ENCODE measurements at places on chromosomes 16 and 17.
A peak's percentile ranks its signal among the peaks of the same experiment; 100 is the strongest.

DNA sequence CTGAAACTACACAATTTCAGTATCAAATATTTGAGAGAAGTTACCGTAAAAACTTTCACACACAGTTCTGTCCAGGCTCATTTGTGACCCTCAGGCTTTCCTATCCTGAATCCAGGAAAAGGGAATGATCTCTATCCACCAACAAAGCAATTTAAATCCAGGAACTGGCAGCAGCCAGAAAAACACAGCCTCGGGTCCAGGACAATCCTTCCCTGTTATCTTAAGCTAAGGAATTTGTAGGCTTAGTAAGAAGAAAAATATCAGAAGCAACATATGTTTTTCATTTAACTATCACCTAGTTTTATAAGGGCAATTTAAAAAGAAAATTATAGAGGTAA is 47.1 kb downstream of the TEX2 start:
- no peak for DNase-seq

GRCh38 chr17:74815550-74816370 is 39.6 kb upstream of the NAT9 start:
- no peak for DNase-seq

GRCh38 chr16:7452090-7452489 is 119.4 kb downstream of the RBFOX1 start:
- DNase-seq = no peak

DNA sequence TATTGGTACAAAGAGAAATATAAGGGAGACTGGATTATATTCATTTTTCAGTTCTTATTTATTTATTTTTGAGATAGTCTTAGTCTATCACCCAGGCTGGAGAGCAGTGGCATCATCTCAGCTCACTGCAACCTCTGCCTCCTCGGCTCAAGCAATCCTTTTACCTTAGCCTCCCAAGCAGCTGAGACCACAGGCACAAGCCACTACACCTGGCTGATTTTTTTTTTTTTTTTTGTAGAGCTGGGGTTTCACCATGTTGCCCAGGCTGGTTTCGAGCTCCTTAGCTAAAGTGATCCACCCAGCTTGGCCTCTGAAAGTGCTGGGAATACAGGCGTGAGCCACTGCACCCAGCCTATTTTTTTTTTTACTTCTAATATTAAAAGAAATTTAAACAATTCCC is 40.1 kb upstream of the USP7 start:
- no peak for DNase-seq

- no peak for DNase-seq
These were observed 76.3 kb upstream of the HNF1B start for GRCh38 chr17:37820995-37821713.

- DNase-seq = no peak
These were observed 8.8 kb downstream of the C17orf113 start for GRCh38 chr17:42041619-42042018.

DNA sequence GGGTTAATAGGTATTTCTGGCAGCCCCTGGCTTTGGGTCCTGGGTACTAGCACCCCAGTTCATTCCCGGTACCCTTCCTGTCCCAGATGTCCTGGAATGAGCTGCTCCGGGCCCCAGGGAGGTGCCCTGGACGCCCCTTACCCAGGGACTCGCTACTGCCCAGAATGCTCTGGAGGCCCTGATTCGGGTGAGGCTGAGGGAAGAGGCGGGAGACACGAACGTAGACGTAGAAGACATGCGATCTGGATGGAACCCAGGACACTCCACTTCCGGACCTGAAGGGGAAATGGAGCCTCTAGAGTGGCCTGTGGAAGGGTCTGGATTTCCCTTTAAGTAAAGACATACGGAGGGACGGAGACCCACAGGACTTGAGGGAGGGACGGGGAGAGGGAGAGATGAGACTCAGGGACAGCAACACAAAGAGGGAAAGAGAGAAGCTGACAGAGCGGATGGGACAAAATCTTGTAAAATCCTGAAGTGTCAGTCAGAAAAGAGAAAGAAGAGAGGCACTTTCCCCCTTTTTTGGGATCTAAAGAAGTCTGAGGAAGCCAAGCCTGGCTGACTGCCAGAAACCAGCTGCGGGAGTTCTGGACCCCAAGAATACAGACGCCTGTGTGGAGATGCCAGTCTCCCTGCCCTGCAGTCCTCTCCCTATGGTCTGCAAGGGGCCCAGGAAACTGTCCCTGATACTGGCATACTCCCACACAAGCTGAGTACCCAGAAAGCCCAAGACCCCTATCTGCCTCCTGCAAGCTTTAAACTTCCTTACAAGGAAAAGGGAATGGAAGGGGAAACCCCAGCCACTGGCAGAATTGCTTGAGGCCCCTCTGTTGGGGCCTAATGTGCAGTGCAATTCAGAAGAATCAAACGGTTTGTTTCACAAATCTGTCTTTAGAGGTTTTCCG is 1.0 kb upstream of the HOXB13 start:
- no peak for DNase-seq

DNA sequence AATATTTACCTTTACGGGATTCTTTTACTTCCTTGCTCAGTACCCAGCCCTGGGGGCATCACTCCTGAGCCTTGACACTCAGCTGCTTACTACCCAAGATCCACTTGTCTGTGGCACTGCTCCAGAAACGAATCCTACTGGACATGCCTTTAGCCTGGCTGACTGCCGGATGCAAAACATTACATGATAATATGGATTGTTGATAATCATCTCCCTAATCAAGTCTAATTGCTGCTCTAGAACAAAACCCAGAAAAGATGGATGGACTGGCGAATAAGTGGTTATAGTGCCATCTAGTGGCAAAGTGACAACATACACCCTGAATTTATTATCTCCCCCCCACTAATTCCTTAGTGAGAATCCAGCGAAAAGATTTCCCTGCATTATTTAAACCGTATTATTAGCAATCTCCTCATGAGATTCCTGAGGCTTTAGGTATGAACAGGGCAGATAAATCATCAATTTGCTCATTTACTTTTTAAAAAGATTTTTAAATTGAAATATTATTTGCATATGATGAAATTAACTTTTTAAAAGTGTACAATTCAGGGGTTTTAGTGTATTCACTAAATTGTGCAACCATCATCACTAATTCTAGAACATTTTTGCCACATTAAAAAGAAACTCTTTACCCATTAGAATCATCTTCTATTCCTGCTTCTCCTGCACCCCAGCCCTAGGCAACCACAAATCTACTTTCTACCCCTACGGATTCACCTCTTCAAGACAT is 61.6 kb downstream of the RGS9 start:
- peak; percentile 71 for DNase-seq

DNA sequence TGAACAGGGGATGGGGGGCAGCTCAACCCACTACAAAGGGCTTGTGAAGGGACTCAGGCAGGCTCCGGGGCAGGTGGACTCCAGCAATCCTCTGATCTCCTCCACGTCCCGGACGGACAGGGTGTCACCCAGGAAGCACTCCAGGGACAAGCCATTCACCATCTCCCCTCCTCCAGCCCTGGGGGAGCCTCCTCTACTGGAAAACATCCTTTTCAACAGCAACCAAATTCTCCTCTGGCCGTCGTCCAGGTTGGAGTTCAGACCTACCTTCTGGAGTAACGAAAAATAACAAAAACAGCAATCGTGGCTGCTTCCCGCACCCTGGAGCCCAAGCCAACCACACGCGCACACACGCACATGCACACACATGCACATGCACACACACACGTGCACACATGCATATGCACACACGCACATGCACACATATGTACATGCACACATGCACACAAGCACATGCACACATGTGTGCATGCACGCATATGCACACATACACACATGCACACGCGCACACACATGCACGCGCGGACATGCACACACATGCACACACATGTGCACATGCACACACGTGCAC is 8.9 kb upstream of the RBFOX3 start:
- DNase-seq = no peak

DNA sequence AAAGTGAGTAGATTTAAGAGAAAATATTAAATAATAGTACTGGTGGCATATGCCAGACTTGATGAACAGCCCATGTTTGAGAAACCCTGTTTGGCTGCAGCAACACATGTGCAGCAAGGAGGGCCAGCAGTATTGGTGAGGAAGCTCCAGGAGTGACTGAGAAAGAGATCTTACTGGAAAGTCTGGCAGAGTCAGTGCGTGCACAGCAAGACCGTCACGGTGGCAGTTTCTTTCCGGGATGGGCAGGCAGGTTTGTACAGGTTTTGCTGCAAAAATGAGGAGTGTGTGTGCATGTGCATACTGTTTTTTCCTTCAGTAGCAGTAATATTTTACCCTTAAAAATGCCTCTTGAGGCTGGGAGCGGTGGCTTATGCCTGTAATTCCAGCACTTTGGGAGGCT is 41.4 kb downstream of the KSR1 start:
- DNase-seq = no peak

DNA sequence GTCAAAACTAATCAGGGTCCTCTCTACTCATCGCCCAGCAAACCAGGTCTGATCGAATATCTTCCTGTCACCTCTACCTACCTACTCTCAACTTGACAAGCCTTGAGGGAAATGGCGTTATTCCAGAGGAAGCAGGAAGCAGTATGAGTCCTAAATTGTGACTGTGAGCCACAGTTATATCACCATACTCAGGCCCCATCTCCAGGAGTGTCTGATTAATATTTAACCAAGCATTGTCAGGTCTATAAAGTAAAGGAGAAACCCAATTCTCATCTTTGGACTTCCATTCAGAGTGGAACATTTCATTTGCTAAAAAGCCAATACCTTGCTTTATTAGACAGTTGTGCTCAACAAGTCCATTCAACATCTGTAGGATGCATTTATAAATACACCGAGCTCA is 17.8 kb upstream of the CLEC3A start:
- no peak for DNase-seq

DNA sequence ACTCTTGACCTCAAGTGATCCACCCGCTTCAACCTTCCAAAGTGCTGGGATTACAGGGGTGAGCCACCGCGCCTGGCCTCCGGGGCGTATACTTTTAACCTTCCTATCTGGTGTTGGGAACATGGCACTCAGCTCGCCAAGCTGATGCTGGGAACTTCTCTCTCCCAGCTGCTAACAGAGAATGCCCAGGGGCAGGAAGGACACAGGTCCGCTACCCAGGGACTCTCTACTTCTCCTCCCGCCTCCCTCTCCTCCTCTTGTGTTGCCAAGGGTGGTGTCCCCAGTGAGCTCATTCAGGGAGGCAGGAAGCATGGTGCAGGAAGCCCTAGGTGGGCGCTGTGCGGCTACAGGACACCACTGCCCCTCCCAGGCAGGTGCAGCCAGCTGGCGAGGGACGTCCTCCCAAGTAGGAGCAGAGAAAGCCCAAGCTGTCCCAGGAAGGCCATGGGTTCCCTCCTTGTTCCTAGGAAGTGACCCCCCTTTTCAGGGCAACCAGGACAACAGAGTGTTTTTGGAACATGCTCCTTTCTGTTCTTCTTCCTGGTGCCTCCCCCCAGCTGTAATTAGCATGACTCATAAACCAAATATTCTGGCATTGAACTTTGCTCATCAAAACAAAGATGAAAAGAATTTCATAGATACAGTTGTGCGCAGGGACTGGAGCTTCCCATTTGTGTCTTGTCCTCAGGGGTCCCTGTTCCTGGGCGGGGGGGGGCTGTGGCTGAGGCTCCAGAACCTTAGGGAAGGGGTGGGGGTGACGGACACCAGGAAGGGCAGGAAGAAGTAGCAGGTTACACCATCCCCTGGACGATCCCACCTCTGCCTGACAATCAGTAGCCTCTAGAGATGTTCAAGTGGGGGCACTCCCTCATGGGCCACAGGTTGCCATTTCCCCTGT is 2.7 kb downstream of the C1QTNF1 start:
- DNase-seq = no peak

DNA sequence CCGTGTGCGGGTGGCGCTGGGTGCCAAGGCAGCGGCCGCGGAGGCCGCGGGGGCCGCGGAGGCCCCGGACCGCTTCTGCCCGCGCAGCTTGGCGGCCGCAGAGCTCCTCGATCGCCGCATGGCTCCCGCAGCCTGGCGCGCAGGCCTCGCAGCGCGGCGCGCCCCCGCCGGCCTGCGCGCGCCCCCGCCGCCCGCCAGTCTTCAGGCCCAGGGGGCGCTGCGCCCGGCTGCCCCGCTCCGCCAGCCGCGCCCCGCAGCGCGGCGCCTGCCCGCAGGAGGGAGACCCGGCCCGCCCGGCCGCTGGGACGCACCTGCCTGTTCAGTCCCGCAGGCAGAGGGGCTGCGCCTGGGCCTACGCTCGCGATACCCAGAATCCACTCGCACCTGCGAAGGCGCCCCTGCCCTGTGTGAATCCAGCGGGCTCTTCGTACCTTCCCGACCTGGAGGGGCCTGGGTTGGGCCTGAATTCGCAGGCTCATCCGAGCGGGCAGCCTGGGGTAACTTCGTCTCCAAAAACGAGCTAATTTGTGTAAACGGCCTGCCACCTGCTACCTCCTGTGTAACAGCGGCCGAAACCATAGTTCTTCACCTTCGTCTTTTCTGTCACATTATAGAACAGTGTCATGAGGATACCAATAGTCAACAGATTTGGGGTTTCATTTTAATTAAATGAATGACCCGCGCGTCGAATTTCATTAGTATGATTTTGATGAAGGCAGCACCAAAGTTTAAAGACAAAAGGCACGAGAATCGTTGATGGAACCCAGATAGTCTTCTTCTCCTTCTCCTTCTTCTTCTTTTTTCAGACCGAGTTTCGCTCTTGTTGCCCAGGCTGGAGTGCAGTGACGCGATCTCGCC is at the start of gene CENPV:
Gene CENPV, minus strand, starts transcription at position 153 of the 858 bp plus-strand sequence. Its CDS starts 33 bp downstream, at position 120.
- DNase-seq = peak; percentile 79

DNA sequence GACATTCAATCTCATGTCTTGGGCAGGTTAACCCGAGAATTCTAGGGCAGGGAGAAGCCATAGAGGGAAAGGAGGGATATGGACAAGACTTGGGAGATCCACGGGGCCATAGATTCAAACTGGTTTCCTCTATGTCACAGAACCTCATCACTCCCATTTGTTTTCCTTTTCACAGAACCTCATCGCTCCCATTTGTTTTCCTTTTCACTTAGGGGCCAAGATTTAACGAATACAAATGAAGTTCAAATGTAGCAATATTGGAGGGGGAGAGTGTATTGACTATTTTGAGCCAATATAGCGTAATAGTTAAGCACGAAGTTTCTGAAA is 39.3 kb upstream of the LONP2 start:
- DNase-seq = no peak

Data from erythroblast (primary cell).